ENCODE measurements at places on chromosomes 13 and 19. TPM values are rescaled to one million over a fixed set of nuclear protein-coding genes. Genes with fewer than 3 reads are reported as not detected.

LINGO3 gene
- under 0.01 TPM for total RNA-seq

CEACAM3 gene
- total RNA-seq = not detected

FAAP24 gene
- 1.9 TPM for total RNA-seq

BCKDHA gene
- total RNA-seq = 26.1 TPM

CD209 gene
- total RNA-seq = not detected

ATP1A3 gene
- total RNA-seq = 0.37 TPM

ZNF730 gene
- 1.9 TPM for total RNA-seq

GTF2F2 gene
- 26.7 TPM for total RNA-seq

MISP3 gene
- total RNA-seq = 0.25 TPM

PRMT1 gene
- total RNA-seq = 325 TPM

PRODH2 gene
- total RNA-seq = not detected

IGFL1 gene
- total RNA-seq = not detected

KIR2DL3 gene
- not detected for total RNA-seq

ZNF66 gene
- total RNA-seq = 1.7 TPM

GPR180 gene
- 19.1 TPM for total RNA-seq

WIZ gene
- 6.2 TPM for total RNA-seq

NDUFS7 gene
- 72.2 TPM for total RNA-seq

CASP14 gene
- total RNA-seq = not detected

SIGLEC10 gene
- total RNA-seq = not detected

C19orf38 gene
- total RNA-seq = not detected

FBXW9 gene
- total RNA-seq = 7.2 TPM

CAMSAP3 gene
- total RNA-seq = not detected

PRR19 gene
- total RNA-seq = 0.55 TPM

ZIK1 gene
- total RNA-seq = 4.7 TPM

ZNF442 gene
- total RNA-seq = 4.6 TPM

HPN gene
- not detected for total RNA-seq

HNRNPUL1 gene
- 95.1 TPM for total RNA-seq

EID2 gene
- total RNA-seq = 16.3 TPM

NCAN gene
- total RNA-seq = under 0.01 TPM

SLC25A30 gene
- total RNA-seq = 32.4 TPM

PLPP2 gene
- total RNA-seq = 2.9 TPM

CRX gene
- not detected for total RNA-seq

OR10H1 gene
- total RNA-seq = not detected

ZNF723 gene
- total RNA-seq = not detected

SIGLEC8 gene
- total RNA-seq = not detected

SPRYD7 gene
- 8.5 TPM for total RNA-seq

ATP13A1 gene
- 138 TPM for total RNA-seq

FXYD5 gene
- total RNA-seq = 25.8 TPM

ZNF536 gene
- total RNA-seq = not detected

SOX1 gene
- not detected for total RNA-seq

PROZ gene
- not detected for total RNA-seq

CAPN12 gene
- not detected for total RNA-seq

PTOV1 gene
- 44.5 TPM for total RNA-seq

FAM83E gene
- total RNA-seq = 0.77 TPM

ZNF383 gene
- 3.9 TPM for total RNA-seq

TRPM4 gene
- 17.1 TPM for total RNA-seq

SERPINE3 gene
- total RNA-seq = under 0.01 TPM

ADPRHL1 gene
- total RNA-seq = 0.75 TPM
